ENCODE measurements at places on chromosomes 2 and 18.

GRCh38 chr2:60948926-60949579, 67.7 kb downstream of the REL start:
- peak; percentile 23 for DNase-seq

DNA sequence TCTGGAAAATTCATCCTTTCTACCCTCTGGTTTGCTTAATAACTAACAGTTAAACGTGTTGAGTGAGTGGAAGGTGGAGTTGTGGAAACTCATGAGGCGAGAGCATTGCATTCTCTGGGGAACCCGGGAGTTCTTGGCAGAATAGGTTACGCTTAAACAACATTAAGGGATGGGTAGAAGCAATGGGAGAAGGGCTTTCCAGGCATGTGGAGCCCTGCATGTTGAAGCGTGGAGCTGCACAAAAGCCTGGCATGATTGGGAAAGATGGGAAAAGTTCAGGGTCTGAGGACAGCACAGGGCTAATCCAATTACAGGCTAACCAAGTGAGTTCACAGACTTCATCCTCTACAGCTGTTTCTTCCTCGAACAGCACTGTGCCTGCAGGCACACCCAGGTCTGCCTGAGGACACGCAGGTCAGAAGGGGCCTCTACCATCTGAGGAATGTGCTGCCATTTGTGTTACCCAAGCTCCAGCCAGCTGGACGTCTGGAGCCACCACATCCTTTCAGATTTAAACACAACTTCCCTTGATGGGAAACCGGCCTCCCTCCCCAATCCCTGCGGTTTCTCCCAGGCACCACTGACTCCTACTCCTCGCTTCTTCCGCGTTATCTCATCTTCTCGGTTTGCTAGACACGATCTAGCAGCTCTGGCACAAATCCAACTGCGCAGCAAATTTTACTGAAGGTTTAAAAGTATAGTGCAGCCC, 164.2 kb downstream of the ANTXR1 start:
- DNase-seq, result no peak

- DNase-seq, result peak; percentile 29
Observed at GRCh38 chr2:31523871-31524492, 56.8 kb downstream of the SRD5A2 start.

DNA sequence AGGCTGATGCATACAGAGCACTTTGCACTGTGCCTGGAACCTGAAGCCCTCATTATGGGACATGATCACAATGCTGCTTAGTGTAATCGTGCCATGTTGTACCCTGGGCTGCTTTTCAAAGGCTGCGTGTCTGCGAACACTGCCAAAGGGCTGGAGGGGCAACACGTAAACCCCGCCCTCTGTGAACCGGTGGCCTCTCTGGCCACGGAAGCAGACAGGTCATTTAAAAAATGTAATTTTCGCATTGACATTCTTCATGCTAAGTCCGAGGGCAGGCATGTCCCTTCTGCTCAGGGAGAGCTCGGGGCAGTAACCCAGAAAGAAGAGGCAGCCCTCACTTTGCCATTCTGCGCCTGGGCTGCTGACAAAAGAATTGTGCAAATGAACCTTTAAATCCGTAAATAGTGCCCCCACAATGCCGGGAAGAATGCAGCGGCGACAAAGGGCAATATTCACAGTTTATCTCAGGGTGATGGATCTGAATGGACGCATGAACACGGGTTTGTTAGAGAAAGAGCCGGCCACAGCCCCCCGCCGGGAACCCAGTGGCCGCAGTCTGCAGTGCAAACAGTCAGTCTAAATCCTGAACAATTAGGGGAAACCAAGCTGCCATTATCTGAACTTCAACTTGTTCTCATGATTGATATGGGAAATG, 226.1 kb downstream of the MYCN start:
- DNase-seq, result no peak

DNA sequence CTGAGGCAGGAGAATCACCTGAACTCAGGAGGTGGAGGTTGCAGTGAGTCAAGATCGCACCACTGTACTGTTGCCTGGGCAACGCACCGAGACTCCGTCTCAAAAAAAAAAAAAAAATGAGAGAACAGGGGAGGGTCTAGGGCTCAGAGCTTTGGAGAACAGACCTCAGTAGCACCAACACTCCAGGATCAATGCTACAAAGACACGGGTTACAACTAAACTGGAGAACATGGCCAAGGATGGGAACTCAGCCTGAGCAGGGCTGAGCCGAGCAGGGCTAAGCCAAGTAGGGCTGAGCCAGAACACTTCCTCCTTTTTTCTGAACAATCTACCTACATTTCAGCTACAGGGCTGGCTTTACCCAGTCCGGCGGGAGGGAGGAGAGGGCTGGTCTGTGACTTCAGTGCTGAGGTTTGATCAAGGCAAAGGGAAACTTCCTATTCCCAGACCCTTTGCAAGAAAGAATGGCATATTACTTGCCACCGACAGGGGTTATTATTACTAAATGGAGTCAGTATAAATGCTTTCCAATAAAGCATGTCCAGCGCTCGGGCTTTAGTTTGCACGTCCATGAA, 2.9 kb upstream of the CASP8 start:
- peak; percentile 68 for DNase-seq

GRCh38 chr2:202030691-202031090, 3.0 kb upstream of the FZD7 start:
- DNase-seq, result no peak

DNA sequence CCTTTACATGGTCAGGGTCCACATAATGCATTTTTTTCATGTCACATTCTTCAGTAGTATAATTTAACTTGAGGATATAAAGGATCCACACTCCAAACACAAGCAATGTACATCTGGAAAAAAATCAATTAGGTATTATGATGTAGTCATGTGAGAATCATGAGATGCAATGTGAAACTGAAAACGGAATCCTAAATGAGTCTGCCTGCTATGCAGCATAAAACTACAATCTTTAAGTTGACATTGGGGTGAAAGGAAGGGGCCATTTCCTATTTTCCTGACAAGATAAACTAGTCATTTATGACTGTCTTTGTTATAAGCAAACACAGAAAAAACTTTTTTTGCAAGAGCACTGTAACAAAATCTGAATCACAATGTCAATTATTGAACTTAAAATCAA, 27.6 kb downstream of the ST3GAL5 start:
- no peak for DNase-seq

DNA sequence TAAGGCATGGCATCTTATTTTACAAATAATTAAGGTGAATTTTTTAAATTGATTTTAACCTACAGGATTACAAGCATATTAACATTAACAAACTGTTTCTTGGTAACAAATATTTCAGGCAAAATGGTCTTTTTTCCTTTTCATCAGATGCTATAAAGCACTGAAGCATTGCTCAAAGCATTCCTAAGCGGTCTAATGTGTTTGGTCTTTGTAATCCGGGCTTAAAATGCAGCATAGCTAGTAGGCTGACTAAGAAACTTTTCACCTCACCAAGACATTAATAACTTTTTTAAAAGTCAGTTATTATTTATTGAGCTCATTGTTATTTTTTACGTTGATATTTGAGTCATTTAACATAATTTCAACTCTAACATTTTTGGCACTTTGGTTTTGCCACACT, 538.8 kb upstream of the SLC39A10 start:
- no peak for DNase-seq

GRCh38 chr2:239202343-239202742, 198.5 kb downstream of the HDAC4 start:
- DNase-seq, result no peak

GRCh38 chr18:69401226-69401971, 711 bp downstream of the DOK6 start:
- DNase-seq, result no peak

DNA sequence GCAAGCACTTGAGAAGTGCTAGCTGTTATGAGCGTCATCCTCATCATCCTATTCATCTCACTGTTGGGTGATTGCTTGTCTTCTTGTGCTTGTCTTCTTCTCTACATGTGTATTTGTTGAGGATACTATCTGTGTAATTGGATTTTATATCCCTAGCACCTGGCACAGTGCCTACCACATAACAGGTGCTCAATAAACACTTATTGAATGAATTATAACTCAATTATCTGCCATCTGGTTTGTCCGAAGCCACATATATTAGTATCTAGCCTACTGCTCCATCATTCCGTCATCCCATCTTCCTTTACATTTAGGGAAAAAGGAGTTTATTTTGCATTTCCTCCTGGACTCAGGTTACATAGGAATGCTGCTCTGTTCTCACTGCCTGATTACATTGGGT, 330.4 kb upstream of the ETAA1 start:
- DNase-seq, result no peak

GRCh38 chr2:6883448-6884122, 6.0 kb downstream of the RSAD2 start:
- DNase-seq, result no peak

DNA sequence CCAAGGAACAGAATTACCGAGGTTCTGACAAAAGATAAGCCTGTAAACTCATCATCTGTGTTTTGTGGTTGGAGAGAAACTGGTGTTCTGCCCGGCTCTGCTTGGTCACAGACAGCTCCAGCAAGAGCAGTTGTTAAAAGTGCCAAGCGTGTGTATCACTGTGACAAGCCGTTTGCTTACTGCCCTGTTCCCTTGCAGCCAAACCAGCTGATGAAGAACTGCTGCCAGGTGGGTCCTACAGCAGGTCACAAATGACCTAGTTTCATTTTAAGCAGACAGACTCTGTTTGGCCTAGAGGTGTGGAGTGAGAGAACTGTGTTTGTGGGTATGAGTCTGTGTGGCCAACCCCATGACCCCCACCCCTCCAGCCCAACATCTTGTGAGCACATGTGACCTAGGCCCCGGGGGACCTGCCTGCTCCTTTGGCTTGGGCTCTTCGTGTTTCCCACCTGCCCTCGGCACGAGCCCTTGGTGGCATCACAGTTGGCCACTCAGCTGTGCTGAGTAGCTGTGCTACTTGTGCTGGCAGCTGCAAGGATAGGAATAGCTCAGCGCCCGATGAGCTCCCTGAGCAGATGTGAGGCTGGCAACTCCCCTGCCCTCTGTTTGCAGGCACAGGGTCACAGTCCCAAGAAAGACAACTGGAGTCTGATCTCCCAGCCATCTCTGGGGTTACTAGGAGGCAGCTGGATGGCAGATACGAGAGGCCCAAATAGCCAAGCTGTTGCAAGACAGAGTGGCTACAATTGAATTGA, 9.7 kb downstream of the OXER1 start:
- no peak for DNase-seq

GRCh38 chr2:217466104-217466503, 536.7 kb downstream of the TNS1 start:
- DNase-seq, result no peak

DNA sequence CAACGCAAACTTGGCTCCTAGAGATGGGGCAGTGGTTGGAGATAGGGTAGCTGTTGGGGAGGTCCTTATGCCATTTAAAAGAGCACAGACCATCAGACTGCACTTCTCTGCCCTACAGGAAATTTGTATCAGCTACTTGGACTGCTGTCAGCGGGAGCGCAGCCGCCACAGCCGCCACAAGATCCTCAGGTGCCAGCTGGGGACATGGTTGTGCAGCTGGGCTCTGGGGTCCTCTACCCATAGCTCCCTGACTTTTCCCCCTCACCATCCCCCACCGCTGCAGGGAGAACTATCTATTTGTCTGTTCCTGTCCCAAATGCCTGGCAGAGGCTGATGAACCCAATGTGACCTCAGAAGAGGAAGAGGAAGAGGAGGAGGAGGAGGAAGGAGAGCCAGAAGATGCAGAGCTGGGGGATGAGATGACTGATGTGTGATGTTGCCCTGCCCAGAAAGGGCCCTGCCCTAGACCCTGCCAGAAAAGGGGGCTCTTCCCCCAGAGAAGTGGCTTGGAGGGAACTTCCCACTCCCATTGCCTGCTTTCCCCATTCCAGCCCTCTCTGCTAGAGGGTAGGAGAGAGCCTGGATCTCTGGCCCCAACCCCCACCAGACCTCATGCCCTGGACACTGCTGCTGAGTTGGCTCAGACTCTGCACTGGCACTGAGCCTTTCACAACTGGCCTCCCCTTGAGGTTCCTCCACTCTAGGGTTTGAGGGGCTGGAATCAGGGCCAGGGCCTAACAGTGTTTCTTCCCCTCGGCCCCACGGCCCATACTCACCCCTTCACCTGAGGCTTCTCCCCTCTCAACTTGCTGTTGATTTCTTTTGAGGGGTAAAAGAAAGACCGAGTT, 7.3 kb downstream of the PRADC1 start:
- no peak for DNase-seq

- no peak for DNase-seq
Observed at GRCh38 chr2:180169474-180169873, 162.4 kb upstream of the CWC22 start.

GRCh38 chr2:134917888-134918525, 615 bp upstream of the CCNT2 start:
- DNase-seq, result peak; percentile 89

- DNase-seq, result no peak
Observed at GRCh38 chr2:235677937-235678336, 184.1 kb downstream of the AGAP1 start.

DNA sequence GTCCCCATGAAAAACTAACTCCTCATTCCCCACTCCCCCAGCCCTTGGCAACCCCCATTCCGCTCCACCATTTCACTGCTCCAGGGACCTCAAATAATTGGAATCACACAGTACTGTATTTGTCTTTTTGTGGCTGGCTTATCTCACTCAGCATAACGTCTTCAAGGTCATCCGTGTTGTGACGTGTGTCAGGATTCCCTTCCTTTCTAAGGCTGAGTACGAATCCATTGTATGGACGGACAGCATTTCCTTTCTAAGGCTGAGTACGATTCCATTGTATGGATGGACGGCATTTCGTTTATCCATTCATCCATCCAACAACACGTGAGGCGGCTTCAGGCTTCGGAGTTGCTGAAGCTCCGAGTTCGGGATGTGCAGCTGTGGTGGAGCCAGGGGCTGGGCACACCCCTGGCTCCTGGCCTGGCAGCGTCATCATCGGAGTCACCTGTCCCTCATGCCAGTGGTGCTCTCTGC, 1.2 kb upstream of the ASB1 start:
- DNase-seq, result no peak

- DNase-seq, result peak; percentile 64
Observed at GRCh38 chr2:157897106-157897971, 21.2 kb upstream of the ACVR1 start.

DNA sequence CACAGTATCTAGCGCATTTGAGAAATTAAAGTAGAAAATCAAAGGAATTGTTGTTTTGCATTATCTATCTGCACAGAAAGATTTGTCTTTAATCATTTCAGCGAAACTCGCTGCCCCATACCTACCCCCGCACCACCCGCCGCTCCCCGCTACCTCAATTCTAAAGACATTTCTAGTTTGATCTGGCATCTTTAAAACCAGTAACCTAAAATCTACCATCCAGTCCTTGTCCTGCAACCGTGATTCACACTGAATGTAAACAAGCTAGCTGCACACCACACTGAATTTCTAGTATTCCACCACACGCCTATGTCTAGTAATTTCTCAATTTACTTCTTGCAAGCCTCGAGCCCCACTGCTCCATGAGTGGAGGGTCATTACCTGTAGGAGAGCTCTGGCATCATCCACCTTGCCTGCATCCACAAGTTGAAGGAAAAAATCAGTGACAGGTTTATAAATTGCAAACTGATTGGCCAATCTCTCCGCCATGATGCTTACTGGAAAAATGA, 60.1 kb downstream of the ABCG8 start:
- DNase-seq, result no peak

GRCh38 chr2:10526281-10527000, 78.3 kb upstream of the ODC1 start:
- no peak for DNase-seq

Data from CD8-positive, alpha-beta memory T cell (primary cell).